ENCODE measurements at places on chromosomes 12 and 14.

DNA sequence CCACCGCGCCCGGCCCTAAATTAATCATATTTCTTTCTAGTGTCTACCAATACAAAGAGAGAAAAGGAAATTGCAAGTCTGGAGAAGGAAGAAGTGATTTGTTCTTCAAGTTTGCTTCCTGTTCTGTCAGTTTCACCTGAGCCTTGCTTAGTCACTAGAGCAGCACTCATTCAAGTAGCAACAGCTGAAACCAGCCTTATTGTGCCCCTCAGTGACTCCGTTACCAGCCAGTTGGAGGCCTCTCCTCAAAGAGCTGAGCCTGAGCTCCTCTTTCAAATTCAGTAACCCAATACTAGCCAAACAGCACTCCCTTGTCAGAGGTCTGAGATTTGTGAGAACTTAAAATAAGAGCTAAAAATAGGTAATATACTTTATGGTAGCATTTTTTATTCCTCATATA lies 17.4 kb downstream of the PAWR start:
- no peak for DNase-seq

DNA sequence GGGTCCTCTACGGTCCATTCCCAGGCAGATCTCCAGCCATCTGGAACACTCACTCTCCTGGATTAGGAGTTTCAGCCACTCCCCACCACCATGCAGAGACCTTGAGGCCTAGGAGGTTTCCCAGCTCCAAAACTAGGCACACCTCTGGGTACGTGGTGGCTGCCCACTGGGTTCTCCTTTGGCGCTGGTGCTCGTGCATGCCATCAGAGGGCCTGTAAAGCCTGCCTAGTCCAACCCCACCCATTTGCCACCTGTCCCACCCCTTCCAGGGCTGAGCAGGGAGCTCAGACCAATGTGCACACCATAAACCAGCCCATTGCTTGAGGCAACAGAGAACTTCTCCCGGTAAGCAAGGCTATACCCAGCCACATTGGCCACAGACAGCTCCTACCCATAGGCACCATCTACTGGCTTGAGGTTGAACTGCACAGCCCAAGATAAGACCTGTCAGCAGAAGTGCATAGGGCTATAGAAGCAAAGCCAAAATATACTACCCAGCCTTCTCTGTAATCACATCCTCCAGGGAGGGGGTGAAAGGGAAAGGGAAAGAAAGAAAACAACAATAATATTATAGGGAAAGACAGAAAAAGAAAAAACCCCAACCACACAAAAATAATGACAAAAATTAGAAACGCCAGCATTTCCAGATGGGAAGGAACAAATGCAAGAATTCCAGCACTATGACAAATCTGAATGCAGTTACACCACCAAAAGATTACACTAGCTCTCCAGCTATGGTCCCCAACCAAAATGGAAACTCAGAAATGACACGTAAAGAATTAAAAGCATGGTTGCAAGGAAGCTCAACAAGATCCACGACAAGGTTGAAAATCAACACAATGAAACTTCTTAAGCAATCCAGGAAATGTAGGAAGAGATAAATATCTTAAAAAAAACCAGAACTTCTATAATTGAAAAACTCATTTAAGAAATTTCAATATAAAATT lies 111.9 kb upstream of the CCDC175 start:
- DNase-seq, result no peak

DNA sequence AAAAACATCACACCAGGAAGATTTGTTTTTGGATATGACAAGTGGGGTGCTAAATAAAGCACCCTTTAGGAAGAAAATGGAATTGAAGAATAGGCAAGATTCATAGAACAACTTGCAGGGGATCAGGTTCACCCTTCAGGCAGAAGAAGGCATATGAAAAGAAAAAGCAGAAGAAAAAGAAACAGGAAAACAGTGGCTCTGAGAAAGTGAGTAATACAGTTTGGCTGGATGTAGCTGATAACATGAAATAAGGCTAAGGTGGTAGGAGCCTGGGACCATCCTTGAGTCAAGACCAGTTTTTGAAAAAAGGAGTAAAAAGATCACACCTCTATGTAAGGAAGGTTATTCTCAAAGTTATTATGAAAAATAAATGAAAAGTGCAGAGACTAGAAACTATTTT lies 42.4 kb downstream of the TRIP11 start:
- DNase-seq, result no peak

DNA sequence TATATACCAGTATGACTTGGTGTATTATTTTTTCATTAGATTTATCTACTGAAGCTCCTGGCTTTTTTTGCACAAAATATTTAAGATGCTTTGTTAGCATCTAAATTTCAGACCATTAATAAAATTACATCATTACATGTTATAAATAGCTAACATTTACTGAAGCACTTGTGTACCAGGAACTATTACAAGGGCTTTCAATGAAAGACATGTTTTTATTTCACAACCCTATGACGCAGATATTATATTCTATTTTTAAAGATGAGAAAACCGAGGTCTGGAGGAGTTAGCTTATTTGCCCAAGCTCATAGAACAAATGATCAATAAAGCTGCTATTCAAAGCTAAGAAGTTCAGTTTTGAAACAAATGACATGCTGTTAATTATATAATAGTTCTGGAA lies 420.4 kb upstream of the DCN start:
- DNase-seq, result no peak

- DNase-seq, result no peak
Observed at GRCh38 chr12:13390381-13390861, 193.9 kb downstream of the EMP1 start.

DNA sequence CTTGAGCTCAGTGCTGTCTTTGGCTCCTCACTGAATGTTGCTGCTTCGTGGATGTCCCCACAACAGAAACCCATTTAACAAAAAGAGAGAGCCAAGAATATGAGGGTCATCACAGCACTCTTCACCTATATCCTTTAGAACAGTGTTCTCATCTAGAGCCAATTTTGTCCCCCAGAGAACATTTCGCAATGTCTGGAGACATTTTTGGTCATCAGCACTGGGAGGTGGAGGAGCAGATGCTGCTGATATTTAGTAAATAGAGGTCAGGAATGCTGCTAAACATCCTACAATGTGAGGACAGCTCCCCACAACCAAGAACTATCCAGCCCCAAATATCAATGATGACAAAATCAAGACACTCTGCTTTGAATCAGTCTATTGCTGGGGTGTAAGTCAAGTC lies 92.5 kb downstream of the BBS10 start:
- DNase-seq, result no peak

Data from effector memory CD4-positive, alpha-beta T cell (primary cell).